Activated CD4-positive, alpha-beta T cell treated with anti-CD3 and anti-CD28 coated beads for 48 hours (primary cell): ENCODE measurements at places on chromosomes 5 and 9.

- DNase-seq: no peak
Observed at GRCh38 chr5:55438998-55439397, 95.8 kb downstream of the PLPP1 start.

GRCh38 chr5:119291877-119292276, 63.9 kb upstream of the TNFAIP8 start:
- DNase-seq: no peak

- DNase-seq: peak; percentile 30
Observed at GRCh38 chr9:93020771-93021670, 37.5 kb upstream of the SUSD3 start.

- no peak for DNase-seq
Observed at GRCh38 chr5:133252133-133252480, 200.3 kb downstream of the HSPA4 start.

GRCh38 chr5:74428876-74429275, 211.7 kb downstream of the ENC1 start:
- no peak for DNase-seq
